ENCODE measurements at places on chromosomes 3 and 15. TPM values are rescaled to one million over a fixed set of nuclear protein-coding genes. Genes with fewer than 3 reads are reported as not detected.
A peak's percentile ranks its signal among the peaks of the same experiment; 100 is the strongest.

DNA sequence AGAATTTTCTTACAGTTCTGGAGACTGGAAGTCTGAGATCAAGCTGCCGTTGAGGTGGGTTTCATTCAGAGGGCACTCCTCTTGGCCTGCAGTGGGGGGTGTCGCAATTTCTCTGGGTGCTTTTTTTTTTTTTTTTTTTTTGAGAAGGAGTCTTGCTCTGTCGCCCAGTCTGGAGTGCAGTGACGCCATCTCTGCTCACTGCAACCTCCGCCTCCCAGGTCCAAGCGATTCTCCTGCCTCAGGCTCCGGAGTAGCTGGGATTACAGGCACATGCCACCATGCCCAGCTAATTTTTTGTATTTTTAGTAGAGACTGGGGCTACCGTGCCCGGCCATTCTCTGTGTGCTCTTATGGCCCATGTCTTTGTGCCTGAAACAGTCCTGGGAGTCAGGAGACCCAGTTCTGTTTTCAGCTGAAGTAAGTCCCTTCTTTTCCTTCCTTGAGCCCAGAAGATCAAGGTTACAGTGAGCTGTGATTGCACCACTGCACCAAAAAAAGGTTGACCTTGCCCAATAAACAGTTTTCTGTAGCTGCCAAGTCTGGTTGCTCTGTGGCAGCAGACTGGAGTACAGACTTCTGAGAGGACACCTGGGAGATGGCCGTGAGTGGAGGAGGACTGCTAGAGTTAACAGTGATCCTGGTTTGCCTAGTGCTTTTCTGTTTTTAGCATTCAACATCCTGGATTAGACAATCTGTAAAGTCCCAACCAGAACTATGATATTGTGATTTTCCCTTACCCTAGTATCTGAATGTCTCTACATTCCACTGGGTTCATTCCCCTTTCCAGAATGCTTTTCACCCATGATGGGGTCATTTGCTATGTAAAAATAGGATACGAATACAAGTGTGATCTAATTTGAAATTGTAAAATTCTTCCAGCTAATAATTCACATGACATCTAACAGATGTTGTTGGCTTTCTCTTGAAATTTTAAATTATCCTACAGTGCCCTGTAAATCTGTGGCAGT, 76.6 kb upstream of the RNF7 start:
- DNase-seq: no peak

DNA sequence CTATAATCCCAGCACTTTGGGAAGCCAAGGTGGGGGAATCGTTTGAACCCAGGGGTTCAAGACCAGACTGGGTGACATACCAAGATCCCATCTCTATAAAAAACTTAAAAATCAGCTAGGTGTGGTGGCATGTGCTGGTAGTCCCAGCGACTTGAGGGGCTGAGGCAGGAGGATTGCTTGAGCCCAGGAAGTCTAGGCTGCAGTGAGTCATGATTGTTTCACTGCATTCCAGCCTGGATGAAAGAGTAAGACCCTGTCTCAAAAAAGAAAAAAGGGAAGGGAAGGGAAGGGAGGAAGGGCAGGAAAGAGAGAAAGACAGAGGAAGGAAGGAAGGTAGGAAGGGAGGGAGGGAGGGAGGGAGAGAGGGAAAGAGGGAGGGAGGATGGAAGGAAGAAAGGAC, 133.7 kb upstream of the LRRN1 start:
- no peak for DNase-seq

DNA sequence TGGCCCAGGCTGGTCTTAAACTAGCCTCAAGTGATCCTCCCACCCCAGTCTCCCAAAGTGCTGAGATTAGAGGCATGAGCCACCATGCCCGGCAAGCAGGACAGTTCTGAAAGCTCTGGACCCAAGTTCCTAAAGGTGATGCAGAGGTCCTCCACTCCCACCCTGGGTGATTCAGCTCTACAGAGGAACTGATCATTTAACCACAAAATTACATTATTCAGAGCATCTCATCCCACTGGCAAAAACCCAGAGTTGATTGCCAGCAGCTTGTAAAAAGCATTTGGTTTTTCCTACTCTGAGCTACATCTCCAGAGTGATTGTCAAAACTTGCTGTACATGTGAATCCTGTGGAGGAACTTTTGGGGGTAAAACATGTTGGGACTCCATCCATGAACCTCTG, 60.2 kb downstream of the SLTM start:
- DNase-seq: no peak

- DNase-seq: no peak
Measured at GRCh38 chr15:34850121-34850520, 54.8 kb upstream of the ACTC1 start.

DNA sequence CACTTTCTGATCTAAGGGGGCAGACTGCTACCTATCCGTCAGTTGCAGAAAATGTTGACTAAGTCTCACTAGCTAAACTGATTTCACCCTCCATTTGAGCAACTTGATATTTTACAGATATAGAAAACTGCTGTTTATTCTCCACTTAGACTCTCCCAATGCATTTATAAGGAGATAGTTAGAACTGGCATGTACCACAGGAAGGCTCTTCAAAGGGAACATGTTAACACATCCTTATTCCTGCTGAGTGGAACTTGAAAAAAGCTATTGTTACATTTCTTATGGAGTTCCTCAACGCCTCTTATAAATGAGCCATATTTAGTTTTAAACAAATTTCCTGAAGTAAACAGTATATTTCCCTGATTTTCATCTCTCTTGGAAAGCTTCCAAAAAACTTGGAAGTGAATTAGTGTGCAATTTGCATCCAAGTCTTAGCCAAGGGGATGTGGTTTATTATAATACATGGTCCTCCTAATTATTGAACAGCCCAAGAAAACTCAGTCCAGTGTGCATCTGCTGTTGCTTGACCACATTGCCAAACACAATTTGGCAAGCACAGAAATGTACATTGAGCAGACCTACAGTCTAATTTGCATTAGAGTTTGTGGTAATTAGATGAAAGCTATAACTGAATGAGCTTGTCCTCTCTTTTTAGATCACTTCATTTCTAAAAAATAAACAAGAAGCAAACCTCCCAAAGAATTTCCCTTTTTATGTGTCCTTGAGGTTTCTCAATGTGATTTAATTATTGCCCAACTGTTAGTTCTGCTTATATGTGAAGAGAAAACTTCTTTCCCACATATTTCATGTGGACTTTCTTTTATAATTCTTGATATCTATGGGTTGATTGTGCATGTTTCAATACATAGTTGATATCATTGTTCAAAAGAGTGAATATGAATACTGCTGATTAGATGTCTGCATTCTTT, 72.6 kb upstream of the DPH6 start:
- DNase-seq: no peak

DNA sequence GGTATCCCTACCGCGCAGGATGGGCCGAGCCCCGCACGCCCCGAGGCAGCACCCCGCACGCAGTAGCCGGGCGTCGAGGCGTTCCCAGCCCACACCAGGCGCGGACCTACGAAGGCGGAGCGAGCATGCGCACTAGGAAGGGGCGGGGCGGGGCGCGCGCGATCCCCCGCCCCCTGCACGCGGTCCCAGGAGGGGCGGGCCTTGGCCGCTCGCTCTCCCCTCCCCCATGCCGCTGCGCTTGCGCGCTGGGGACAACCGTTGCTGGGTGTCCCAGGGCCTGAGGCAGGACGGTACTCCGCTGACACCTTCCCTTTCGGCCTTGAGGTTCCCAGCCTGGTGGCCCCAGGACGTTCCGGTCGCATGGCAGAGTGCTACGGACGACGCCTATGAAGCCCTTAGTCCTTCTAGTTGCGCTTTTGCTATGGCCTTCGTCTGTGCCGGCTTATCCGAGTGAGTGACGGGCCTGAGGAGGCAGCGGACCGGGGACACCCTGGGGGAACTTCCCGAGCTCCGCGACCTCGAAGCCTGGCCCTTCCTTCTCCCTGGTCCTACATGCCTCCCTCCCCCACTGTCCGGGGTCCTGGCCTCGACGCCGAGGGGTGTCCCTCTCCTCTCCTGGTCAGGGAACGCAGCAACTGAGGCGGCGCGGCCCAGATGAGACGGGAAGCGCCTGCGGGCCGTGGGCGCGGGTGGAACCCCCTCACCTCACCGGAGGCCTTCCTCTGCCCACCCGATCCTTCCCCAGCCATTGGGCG, at the start of gene SPESP1:
Gene SPESP1 (plus strand): TSS at position 258 of the 755 bp plus-strand sequence. CDS start 129 bp downstream, at position 387.
- peak; percentile 10 for DNase-seq

GRCh38 chr3:178419071-178419470, 117.2 kb upstream of the KCNMB2 start:
- DNase-seq: no peak

- no peak for DNase-seq
Measured at GRCh38 chr15:66934868-66935520, 130.4 kb upstream of the SMAD3 start.

DNA sequence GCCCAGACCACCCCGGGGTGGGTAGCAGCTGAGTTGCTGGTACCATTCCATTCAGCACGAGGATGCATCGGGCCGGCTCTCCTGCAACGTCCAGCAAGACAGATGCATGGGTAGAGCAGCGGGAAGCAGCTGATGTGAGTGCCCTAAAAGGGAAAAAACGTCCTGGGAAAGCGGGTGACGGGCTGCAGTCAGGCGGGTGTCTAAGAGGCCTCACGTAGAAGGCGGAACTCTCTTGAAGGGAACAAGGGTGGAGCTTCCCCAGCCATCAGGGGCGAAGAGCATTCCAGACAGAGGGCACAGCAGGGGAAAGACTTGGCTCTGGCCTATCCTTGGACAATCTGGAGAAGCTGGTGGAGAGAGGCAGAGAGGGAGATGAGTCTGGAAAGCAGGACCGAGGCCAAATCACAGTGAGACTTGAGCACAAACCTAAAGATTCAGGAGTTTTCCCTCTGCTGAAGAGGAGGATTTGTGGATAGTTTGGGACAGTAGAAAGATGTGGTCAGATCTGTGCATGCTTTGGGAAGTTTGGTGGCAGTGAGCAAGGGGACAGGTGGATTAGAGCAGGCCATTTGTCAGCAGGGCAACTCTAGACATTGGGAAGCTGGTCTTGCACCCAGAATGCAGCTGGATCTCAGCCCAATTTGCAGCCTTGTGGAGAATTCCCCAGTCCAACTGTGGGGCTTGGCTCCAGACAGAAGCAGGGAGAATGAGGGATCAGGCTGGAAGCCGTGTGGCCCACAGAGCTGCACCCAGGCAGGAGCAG, 70.7 kb downstream of the SEMA5B start:
- no peak for DNase-seq

GRCh38 chr3:58151637-58152036, 59.1 kb downstream of the DNASE1L3 start:
- no peak for DNase-seq

DNA sequence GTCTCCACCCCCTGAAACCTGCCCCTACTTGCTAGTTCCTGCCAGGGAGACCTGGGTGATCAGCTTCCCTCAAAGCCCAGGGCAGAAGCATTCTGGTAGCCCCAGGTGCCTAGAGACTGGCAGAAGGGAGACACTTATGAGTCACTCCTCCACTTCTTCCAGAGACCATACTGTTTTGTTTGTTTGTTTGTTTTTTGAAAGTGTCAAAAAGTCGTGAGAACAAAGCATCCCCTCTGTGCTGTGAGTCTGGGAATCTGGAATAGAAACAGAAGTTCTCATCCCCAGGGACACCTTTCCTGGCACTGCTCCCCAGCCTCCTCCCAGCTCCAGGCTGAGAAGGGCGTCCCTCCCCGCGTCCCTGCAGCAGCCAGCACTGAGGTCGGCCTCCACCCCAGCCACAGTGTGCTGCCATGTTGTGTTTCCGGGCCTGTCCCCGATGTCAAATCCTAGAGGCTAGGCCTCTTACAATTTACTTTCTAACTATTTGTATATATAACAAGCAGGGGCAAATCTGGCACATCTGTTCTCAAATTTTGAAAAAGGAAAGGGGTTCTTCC, 573.0 kb downstream of the RBMS3 start:
- DNase-seq: no peak

DNA sequence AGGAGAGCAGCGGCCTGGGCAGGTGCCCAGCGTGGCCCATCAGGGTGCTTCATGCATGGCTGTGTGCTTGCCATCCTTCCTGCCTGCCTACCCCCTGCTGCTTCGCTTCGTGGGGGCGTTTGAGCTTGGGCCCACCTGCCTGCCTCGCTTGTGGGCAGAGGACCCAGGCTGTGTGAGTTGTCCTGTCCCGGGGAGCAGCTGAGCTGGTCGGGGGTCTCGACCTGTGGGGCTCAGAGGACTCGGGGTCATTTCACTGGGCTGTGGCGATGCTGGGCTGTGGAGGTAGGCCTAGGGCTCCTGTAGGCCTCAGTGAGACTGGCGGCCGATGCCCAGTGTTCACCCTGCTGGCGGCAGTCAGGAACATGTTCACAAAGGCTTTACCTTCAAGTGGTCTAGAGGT, 12.1 kb upstream of the STAB1 start:
- DNase-seq: no peak

- no peak for DNase-seq
Measured at GRCh38 chr3:17969985-17970568, 227.6 kb upstream of the TBC1D5 start.

DNA sequence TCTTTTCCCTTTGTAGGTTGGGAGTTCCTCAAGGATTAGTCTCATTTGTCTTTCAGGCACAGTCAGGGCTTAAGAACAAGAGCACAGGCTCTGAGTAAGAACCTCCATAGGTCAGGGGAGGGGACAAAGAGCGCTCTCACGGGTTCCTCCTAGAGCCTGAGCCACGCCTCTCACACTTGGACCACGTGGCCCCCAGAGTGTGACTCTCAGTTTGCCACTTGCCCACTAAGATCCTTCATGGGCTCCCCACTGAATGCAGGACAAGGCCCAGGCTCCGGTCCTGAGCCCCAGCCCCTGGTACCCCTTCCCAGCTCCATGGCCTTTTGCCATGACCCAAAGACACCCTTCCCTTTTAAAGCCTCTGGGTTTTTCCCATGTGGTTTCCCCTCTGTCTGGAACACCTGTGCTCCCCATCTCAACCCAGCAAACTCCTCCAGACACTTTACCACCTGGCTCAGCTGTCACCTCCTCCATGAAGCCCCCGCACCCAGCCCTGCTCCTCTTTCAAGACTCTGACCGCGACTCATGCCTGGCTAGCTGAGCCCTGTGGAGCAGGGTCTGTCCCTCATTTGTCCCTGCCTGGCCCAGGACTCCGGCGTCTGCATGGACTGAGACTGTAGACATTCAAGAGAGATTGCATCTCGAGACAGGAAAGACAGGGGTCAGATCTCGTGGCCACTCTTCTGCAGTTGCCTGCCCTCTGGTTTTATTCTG, 32.7 kb downstream of the IQSEC1 start:
- no peak for DNase-seq

GRCh38 chr3:128498127-128498626, 5.2 kb upstream of the GATA2 start:
- no peak for DNase-seq

DNA sequence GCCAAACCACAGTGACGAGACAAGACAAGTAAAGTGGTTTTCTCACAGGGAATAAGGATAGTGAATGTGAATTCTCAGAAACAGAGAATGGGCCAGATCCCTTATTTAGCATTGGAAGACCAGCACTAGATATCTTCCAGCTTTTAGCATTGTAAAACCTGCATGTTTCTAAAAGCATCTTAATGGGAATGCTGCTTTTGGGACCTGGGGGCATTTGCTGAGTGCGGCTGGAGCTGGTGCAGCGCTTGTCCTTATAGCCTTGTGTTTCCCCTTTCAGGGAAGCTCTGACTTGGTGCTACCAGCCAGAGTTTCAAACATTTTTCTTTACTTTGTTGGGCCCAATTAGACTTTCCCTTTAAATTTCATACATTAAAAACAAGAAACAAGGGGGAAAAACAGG, 52.9 kb downstream of the CLSTN2 start:
- DNase-seq: no peak

SGO1 gene
- 9.8 TPM for polyA plus RNA-seq

SMAD6 gene
- 39.4 TPM for polyA plus RNA-seq

CD200 gene
- 37.6 TPM for polyA plus RNA-seq
